Ureter (tissue), 1 donor: ENCODE measurements at places on chromosomes 6 and 20. TPM values are rescaled to one million over a fixed set of nuclear protein-coding genes. Genes with fewer than 3 reads are reported as not detected.

DNA sequence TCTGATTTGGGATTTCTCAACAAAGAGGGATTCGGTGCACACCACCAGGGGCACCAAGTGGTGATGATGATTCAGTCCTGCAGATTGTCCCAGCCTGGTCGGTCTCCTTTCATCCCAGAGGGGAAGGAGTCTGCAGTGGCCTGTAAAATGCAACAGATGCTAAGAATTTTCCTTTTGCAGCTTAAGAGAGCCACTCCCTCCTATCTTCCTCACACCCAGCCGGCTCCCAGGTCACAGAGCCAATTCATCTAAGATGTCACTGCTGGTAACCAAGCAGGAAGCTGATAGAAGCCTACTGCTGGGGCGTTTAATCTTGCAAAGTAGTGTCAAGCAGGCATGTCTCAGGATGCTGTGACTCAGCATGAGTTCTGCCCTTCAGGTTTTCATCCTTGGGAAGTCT is 203.8 kb upstream of the LRFN2 start:
- no peak for DNase-seq

- DNase-seq: no peak
Measured at GRCh38 chr6:56594699-56595098, 48.0 kb downstream of the DST start.

ISM1 gene
- 8.4 TPM for total RNA-seq

- no peak for DNase-seq
Measured at GRCh38 chr6:153368131-153368530, 237.0 kb upstream of the RGS17 start.

GRCh38 chr20:25042531-25043498 is 15.1 kb downstream of the ACSS1 start:
- DNase-seq: no peak
